Mucosa of descending colon (tissue), 3 donors: ENCODE measurements at places on chromosomes 6 and 20. TPM values are rescaled to one million over a fixed set of nuclear protein-coding genes. Genes with fewer than 3 reads are reported as not detected.
A peak's percentile ranks its signal among the peaks of the same experiment; 100 is the strongest.

The ENPP3 gene
- 22.8 TPM for total RNA-seq

GRCh38 chr6:104459543-104459942 is 400.2 kb downstream of the HACE1 start:
- no peak for DNase-seq

The RNF114 gene
- total RNA-seq, result 89.0 TPM

DNA sequence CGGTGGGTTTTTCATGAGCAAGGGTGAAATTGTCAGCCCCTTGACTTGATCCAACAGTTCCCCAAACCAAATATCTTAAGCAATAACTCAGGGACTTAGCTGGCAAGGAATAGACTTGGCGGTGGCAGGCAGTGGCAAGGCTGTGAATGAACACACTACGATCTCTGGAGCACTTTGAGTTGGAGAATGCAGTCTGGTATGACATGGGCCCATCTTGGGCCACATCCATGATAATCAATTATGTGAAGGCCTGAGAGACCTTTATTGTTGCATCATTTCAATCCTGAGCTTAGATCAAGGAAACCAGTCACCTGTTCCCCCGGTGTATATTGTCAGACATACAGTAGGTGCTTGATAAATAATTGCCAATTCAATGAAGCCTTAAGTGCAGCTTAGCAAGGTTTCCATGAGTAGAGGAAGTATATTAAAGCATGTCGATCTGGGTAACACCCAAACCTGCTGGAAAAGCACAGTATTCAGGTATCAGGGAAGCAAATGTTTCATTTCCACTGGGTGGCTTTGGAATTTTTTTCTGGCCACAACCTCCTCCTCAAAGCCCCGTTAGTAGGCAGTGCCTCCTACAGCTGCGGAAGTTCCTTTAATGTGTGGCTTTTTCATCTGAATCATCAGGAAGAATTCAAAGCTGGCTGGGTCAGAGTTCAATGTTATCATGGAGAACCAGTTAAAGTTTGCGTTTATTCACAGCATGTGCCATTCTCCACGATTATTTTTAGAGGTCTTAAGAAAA is 10.2 kb downstream of the CASS4 start:
- no peak for DNase-seq

DNA sequence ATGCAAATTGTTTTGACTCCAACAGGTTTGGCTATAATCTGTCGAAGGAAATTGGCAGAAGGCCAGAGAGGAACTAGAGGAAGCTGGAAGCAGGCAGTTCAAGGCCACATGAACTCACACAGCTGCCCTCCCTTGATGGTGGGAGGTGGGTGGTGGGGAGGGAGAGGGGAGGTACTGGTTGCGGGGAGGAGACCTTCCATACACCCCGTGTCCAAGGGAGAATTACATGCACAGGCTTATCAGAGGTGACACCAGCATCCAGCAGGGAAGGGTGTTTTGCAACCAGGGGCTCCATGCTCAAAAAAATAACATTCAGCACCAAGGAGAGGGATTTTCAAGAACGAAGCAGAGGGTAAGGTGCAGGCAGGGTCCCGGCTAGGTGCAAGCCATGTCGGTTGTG is 9.1 kb downstream of the PRND start:
- DNase-seq, result no peak

The SYCP2 gene
- 1.6 TPM for total RNA-seq

- no peak for DNase-seq
These were observed 54.3 kb downstream of the MYLIP start for GRCh38 chr6:16183187-16183664.

The SLC35D3 gene
- total RNA-seq, result 0.92 TPM

GRCh38 chr6:23533944-23534343 is 592.1 kb upstream of the NRSN1 start:
- DNase-seq, result no peak

DNA sequence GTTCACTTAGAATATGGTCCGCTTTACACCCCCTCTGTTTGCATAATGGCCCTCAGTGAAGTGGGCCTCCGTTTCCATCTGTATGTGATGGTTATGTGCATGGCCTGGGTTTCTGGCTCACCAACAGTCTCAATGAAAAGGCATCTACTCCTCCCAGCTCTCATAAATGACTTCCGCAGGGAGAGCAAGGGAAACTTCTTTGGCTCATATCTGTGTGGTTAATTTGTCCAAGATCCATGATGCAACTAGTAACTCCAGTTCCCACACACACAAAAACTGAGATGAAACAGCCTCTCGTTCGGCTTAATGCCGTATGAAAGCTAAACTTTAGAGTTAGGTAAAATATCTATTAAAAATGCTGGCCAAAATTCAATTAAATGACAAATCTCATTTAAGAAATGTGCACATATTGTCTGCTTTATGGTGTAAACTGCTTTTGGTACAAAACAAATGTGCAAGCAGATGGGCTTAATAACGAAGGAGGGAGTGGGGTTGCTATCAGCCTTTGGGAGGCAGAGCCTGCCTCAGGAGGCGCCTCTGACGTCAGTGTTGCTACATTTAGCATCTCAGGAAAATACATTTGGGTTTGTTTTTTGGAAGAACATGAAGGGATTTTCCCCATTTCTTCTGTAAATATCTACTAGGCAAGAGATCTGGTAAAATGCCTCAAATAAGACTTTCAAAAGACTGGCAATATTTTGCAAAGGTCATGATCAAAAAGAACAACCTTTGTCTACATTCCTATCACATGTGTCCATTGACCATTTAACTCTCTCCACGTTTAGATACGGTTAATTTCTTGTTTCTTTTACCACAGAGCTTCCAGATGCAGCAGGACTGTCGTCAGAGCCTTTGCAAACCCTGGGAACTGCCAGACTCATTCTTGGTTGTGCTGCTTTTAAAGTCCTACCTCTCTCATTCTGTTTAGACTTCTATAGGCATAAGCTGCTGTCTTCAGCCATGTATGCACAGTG is 96.8 kb downstream of the ARMC2 start:
- DNase-seq, result no peak

DNA sequence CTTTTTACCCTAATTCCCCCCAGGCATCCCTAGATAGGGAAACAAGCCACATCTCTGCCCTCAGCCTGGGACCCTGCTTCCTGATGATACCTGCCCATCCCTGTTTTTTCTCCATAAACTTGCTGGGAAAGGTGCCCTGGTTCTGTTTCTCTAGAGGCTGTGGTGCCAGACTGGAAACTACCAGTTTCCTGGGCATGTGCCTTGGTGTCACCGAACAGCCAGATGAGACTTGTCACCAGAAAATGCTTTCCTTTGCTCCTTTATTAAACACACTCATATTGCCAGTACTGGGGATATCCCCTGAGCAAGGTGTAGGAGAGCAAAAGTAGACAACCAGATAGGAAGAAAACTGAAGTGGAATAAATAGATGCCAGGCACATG is 16.8 kb downstream of the SRSF3 start:
- DNase-seq, result no peak

DNA sequence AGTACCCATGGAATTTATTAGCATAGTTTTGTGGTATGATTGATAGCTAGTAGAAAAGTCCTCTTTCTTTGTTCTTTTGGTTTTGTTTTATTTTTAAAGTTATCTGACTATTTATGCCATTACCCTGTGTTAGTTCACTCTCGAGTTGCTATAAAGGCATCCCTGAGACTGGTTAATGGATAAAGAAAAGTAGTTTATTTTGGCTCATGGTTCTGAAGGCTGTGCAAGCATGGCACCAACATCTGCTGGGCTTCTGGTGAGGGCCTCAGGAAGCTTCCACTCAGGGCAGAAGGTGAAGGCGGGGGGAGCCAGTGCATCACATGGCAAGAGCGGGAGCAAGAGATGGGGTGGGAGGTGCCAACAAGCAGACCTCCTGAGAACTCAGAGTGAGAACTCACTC is 166.5 kb downstream of the MTHFD1L start:
- no peak for DNase-seq

- no peak for DNase-seq
These were observed 50.9 kb downstream of the KCNS1 start for GRCh38 chr20:45049904-45050471.

DNA sequence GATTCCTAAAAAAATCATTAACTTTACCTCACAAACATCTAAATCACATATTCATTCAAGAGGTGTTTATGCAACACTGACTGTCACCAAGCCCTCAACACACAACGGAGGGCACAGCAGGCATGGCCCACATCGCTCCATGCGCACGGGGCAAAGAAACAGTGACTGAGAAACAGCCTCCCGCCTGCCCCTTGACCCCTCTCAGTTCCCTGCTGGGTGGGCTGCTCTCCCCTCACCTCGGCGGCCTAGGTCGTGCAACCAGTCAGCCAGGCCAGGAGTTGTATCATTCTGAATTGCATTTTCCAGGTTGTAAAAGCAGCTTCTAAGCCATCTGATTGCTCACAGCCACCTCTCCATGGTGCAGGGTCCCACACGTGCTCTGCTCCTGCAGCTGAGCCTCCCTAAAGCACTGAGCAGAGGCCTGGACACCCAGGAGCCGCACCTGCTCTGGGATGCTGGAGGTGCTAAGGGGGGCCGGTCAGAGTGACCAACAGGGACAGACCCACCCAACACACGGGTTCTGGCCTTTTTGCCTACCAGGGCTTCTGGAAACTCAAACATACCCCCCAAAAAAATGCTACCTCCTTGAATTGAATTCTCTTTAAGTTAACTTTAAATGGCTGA is 37.9 kb downstream of the TAF4 start:
- no peak for DNase-seq

DNA sequence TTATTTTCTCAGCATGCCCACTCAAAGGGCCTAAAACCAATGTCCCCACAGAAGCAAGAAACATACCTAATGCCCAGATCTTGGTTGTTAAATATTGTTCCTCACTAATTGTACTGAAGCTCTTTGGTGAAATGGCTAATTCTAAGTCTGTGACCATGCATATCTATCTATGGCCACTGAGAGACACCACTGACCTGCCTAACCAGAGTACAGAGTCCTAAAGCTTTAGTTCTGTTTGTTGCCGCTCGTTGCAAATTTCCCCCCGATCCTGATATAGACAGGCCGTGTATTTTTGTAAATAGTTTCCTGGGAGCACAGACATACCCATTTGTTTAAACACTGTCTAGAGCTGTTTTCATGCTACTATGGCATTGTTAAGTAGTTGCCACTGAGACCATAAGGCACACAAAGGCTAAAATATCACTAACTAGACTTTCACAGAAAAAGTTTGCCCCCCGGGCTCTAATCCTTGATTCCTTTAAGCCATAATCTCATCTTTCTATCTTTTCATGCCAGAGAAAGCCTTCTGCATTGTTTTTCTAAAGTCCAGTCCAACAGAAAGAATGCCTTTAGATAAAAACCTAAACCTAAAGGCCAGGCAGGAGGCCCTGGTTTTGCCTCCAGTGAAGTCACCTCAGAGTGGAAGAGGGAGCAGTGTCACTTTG is 48.7 kb downstream of the DNAAF9 start:
- no peak for DNase-seq

DNA sequence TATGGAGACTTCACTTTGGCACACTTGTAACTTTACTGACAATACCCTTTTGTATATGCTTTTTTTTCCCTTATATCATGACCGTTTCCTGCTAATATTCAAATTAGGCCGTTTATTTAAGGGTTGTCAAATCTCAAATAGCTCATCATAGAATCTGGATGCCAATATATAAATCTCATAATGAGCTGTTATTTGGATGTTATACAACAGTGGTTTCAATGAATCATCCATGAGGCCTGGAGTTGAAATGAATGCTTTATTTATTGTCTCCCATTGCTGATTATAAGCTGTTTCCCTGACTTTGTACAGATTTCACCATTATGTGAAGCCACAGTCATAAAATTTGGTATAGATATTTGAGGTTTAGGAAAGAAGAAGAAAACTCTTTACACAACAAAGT is 256.1 kb downstream of the PLCB1 start:
- no peak for DNase-seq

DNA sequence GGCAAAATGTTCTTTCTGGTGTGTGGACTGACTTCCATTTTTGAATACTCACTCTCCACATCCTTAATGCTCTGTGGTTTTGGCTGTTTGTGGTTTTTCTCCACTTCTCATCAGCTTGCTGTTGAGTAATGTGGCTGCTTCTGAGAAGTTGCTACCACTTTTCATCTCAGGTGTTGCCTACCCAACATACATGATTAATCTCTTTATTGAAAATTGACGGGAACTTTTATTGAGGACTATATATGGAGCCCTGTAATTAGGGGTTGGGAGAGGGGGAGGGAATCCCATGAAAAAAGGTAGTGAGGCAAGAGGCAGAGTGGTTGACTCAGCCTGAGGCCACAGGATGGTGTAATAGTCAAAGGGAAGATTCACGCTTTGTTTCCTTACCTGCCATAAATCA is 17.6 kb downstream of the IL22RA2 start:
- DNase-seq, result peak; percentile 14
